Frontal cortex (tissue), 4 donors: ENCODE measurements at places on chromosomes 1 and 21. TPM values are rescaled to one million over a fixed set of nuclear protein-coding genes. Genes with fewer than 3 reads are reported as not detected.

DNA sequence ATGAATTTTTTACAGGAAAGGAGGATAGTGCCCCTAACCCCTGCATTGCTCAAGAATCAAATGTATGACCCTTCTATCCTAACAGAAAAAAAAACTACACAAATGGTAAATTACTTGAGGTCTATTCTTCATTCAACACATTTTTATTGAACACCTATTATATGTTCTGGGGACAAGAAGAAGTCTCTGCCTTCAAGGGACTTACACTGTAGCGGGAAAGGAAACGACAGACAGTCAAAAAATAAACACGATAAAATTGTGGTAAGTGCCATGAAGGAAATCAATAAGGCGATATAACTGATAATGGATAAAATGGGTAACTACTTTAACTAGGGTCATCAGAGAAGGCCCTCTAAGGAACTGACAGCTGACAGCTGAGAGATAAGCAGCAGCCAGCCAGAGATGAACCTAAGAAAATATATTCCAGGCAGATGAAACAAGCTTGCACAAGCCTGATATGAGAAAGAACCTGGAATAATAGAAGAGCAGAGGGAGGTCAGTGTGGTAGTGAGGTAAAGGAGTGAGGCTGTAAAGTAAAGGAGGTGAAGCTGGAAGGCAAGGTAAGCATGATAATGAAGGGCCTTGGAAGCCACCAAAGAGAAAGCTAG is 66.4 kb downstream of the PHTF1 start:
- DNase-seq: no peak

The BARHL2 gene
- total RNA-seq: under 0.01 TPM

The LAX1 gene
- not detected for total RNA-seq

The OR2M3 gene
- total RNA-seq: under 0.01 TPM

The ETS2 gene
- total RNA-seq: 11.0 TPM

GRCh38 chr1:3595949-3596348 is 15.4 kb downstream of the MEGF6 start:
- DNase-seq: no peak

DNA sequence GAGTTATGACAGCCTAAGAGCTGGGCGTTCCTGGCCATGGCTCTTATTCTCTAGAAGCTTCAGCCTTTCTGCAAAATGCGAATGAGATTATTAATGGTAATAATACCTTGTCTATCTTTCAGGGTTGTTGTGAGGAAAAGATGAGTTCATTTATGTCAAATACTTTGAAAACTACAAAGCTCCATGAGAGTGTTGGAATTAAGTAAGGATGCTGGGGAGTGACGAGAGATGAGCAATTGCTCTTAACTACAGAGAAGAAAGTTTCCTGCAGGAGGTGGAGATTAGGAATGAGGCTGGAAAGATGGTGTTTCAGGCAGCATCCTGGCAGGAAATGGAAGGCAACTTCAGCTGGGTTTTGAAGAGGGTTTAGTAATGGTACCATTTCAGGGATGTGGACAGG is 124.2 kb downstream of the CACNA1E start:
- DNase-seq: no peak

GRCh38 chr1:40404670-40405462 is 31.3 kb downstream of the SMAP2 start:
- DNase-seq: no peak

The TMEM200B gene
- 0.82 TPM for total RNA-seq
